ENCODE measurements at places on chromosomes 5 and 9.

GRCh38 chr9:93962017-93962416 is 6.9 kb upstream of the BARX1 start:
- DNase-seq, result no peak

DNA sequence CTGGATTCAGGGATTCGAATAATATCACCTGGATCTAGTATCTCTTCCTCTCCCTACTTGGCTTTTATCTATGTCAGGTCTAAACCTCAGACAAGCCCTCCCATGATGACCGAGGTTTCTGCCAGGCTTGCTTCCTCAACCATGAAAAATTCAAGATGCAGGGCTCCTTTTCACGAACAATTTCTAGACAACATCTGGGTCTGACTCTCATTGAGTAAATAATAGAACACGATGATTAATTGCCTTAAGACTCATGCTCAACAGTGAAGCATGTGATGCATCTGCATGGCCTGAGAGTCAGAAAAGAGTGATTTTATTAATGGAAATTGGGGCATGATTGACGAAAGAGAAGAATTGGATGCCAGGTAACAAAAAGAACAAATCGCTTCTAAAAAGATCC is 277.2 kb upstream of the ZNF608 start:
- DNase-seq, result no peak

- no peak for DNase-seq
Measured at GRCh38 chr5:88883836-88884607, 1.0 kb upstream of the MEF2C start.

- no peak for DNase-seq
Measured at GRCh38 chr9:87433853-87434252, 63.8 kb upstream of the DAPK1 start.

GRCh38 chr9:114139071-114139470 is 16.3 kb upstream of the COL27A1 start:
- DNase-seq, result no peak

GRCh38 chr5:76980518-76981144 is 27.8 kb downstream of the CRHBP start:
- DNase-seq, result no peak

DNA sequence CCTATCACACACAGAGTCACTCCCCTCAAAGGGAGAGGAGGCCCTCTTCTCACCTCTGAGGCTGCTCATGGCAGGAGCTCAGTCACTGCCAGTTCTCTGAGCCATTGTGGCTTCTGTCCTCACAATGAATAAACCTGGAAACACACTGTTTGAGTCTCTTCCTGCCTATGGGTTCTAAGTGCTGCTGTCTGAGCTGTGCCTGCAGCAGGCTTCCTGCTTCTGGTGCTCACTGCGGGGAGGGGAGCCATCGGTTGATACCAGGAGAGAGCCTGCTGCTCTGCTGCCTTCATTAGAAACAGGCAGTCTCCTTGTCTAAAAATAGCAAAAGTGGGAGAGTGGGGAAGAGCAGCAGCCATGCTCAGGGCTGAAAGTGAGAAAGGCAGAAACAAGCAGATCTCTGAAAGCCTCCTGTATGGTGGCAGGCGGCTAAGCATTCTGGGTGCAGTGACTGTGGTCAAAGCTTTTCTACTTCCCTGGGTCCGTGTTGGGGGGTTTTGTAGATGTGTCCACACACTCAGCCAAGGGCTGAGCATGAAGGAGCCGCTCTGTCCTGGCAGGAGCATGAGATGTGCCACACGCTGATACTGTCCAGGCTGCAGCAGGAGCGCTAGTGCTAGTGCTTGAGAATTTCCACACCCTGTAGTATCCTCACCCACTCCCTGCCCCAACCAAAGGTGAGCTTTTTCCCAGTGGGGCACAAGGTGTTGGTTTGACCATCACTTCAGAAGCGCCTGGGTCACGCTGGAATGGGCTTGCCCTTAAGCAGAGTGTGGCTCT is 34.2 kb downstream of the PRKACG start:
- no peak for DNase-seq

GRCh38 chr5:138454121-138454520 is 11.2 kb upstream of the EGR1 start:
- no peak for DNase-seq

DNA sequence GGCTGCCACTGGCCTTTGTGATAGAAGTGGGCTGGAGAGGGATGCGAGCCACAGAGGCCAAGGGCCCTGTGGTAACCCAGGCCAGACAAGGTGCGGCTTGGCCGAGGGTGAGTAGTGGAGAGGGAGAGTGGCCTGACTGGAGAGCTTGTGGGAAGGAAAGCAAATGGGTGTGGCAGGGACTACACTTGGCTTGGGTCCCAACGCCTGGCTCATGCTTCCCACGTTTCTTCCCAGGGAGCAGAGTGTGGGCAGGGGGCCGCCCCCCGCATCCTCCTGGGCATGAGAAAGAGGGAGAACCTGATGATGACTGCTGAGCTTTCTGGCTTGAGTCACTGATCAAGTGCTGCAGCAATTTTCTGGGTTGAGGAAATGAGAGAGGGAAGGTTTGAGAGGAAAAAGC is 95.7 kb downstream of the ANKH start:
- no peak for DNase-seq

Measured in stimulated activated CD8-positive, alpha-beta memory T cell treated with anti-CD3 and anti-CD28 coated beads, Interleukin-4, amount 100 ng/mL, for 1 hour (primary cell).